Upper lobe of left lung (tissue), 6 donors: ENCODE measurements at places on chromosomes 7 and 10. TPM values are rescaled to one million over a fixed set of nuclear protein-coding genes. Genes with fewer than 3 reads are reported as not detected.

DNA sequence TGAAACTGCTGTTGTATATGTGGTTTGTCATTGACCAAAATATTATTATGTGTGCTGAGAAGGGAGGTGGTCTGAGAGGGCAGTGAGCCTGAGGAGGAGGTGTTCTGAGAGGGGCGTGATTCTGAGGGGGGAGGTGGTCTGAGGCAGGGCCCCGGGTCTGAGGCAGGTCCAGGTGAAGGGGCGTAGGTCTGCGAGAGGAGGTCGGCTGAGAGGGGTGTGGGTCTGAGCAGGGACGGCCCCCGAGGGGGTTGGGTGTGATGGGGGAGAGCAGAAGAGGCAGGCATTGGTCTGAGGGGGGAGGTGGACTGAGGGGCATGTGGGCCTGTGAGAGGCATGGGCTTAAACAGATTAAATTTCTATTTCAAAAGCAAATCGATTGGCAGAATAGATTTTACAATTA lies 32.4 kb downstream of the AKR1C4 start:
- no peak for DNase-seq

- no peak for DNase-seq
Observed at GRCh38 chr7:157497744-157498651, 161.2 kb downstream of the DNAJB6 start.

GRCh38 chr7:22317632-22318031 lies 39.3 kb downstream of the RAPGEF5 start:
- DNase-seq = no peak

- no peak for DNase-seq
Observed at GRCh38 chr7:15725051-15725450, 38.6 kb upstream of the MEOX2 start.

DNA sequence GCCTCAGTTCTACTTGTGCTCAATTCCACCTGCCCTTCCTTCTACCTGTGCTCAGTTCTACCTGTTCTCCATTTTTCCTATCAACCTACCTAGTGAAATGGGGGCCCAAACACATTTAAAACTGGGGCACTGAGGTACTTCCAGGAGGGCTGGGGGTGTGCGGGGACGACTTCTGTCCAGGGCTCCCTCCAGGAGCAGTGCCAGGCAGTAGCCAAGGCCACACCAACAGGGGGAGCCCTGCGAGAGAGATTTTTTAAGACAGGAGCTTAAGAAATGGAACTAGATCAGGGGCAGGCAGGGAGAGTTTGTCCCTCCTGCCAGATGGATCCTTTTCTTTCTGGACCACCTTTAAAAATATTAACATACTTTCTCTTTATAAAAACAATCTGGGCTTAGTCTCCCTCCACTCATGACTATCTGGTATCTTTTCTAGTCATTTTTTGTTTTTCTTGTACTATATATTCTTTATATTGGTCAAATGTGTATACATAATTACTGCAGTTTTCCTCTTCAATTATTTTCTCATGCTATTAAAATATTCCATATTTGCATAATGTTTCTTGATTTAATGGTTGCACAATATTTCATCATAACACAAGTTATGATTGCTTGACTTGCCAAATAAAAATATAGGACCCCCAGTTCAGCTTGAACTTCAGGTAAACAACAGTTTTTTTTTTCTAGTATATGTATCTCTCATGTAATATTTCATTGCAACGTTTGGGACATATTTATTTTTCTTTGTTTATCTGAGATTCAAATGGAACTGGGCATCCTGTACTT lies 47.3 kb upstream of the INSYN2A start:
- no peak for DNase-seq

- no peak for DNase-seq
Observed at GRCh38 chr10:78749200-78749599, 319.6 kb upstream of the ZMIZ1 start.

DNA sequence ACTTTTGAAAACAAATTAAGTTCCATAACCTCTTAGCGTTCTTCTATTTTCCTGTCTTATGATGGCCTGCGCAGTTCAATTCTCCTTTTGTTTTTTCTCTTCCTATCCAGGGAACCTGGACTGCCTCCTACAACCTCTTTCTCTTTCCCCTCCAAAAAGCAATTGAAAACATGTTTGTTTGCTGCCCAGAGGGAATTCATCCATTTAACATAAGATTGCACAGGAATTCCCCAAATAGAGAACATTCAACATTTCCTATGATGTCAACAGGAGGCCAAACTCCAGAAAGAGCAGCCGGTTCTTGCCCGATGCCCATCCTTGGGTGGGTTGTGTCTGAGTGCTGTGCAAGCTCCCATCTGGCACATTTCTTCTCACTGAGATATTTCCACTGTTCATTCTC lies 94.2 kb upstream of the NRP1 start:
- no peak for DNase-seq

- DNase-seq = peak; percentile 63
Observed at GRCh38 chr7:98297626-98298286, 16.3 kb downstream of the BRI3 start.

DNA sequence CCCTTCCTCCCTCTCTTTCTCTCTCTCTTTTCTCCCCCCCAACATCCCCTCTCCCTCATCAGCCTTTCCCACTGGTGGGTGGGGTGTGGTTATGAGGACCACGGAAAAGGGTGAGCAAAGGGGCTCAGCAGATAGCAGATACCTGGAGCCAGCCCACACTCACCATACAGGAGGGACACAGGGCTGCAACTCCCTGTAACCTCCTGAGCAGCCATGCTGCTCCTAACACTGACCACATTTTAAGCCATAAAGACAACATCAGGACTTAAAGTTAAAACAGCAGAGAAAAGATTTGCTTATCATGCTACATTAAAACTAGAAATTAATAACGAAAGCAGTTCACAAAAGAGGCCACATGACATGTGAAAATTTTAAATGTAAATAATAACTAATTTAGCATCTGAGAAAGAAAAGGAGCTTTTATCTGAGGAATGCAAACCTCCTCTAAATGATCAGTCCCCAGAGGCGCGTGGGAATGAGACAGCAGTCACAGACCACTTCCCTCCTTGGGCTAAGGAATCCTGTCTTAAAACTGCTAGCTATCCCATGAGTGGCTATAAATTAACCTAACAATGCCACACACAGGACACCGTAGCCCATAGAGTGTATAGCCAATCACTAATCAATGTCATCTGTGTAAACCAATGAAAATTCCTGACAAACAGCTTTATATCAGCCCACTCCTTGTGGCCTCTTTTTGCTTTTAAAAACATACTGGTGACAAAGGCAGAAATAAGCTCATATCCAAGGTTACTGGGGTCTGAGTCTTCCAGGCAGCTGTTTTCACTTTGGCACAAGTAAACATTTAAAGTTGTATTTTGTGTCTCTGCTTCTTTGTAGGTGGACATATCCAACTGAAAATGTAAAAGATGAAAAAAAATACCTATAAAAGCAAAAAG lies 33.3 kb downstream of the PKD1L1 start:
- no peak for DNase-seq

DNA sequence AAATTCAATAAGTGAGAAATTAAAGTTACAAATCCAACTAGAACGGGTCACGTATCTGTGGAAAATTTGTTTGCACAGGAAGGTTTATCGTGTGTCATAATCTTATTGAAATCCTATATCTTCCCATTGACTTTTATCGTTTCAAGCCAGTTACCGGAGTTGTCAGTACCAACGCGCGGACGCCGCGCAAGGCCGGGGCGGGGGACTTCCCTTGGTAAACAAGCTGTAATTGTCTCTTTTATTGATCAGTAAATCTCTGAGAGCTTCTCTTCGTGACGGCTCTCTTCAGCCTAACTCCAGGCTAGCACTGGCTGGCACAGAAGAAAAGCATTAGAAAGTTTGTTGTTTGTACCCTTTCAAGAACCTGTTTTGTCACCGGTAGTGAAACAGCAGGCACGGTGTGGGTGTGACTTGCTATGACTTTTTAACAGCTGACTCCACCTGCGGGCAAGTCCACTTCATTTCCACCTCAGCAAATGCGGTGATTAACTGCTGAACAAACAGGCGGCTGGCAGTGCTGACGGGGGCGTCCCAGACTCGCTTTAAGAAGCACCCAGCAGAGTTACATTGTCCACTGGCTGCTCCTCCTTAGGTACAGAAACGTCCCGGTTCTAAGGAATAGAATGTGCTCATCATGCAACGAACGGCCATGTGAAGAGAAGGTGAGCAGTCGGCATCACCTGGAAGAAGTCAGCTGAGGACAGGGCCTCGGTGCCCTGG lies 215.8 kb downstream of the MAD1L1 start:
- DNase-seq = peak; percentile 84

DNA sequence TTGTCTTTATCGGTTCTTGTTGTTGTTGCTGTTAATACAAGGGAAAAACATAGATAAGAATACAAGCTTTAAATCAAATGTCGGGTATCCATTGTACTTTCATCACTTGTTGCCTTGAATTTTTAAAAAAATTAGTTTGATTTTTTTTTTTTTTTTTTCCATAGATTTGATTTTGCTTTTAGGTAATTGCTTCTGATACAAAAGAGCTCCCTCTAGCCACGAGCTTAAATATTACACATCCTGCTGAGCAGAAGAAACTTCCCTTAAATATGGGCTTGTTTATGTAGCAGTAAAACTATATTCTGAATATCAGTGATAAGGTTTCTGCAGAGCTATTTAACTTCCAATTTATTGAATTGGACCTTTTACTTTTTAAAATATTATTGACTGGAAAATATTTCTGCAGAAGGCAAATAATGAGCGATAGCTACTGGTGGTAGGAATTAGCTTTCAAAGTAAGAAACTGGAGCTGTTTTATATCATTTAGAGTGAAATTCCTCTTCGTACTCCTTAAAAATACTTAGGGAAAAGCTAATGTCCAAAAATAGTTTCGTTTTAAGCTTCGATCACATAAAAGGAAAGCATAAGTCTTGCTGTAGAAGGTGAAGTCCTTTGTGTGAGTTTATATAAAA lies 216.9 kb downstream of the POLR1F start:
- no peak for DNase-seq

The SLC18A2 gene
- total RNA-seq = 0.20 TPM

The SUN3 gene
- total RNA-seq = not detected

The SCART1 gene
- 4.6 TPM for total RNA-seq

The AIFM2 gene
- 17.2 TPM for total RNA-seq

The PCLO gene
- total RNA-seq = 11.5 TPM

The RNF133 gene
- 8.3 TPM for total RNA-seq

The WDFY4 gene
- total RNA-seq = 32.5 TPM
